ENCODE measurements at places on chromosomes 7 and 10. TPM values are rescaled to one million over a fixed set of nuclear protein-coding genes. Genes with fewer than 3 reads are reported as not detected.

TRIM50 gene
- total RNA-seq = 0.71 TPM

TSPAN13 gene
- total RNA-seq = 4.1 TPM

AKR1C4 gene
- not detected for total RNA-seq

EPHA1 gene
- total RNA-seq = 0.14 TPM

ECHDC3 gene
- 21.8 TPM for total RNA-seq

SRRM3 gene
- total RNA-seq = 1.6 TPM

CNTNAP2 gene
- total RNA-seq = 1.9 TPM

GIMAP5 gene
- total RNA-seq = 19.3 TPM

ZNF503 gene
- total RNA-seq = 20.3 TPM

SEMA3D gene
- total RNA-seq = 3.7 TPM

DNA sequence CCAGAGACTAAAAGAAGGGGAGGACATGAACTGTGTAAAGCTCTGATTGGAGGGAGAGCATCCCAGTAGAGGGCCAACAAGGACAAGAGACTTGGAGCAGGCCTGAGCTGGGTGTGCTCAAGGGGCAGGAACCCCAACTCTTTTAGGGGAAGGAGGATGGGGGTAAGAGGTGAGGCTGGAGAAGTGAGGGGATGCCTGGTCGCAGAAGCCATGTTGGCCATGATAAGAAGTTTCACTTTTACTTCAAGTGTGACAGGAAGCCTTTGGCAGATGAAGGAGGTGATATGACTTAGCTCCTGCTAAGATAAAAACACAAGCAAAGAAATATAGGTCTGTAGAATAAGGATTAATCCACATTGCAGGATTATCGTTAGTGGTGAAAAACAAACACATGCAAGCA is 208.3 kb downstream of the JAZF1 start:
- DNase-seq = no peak

DNA sequence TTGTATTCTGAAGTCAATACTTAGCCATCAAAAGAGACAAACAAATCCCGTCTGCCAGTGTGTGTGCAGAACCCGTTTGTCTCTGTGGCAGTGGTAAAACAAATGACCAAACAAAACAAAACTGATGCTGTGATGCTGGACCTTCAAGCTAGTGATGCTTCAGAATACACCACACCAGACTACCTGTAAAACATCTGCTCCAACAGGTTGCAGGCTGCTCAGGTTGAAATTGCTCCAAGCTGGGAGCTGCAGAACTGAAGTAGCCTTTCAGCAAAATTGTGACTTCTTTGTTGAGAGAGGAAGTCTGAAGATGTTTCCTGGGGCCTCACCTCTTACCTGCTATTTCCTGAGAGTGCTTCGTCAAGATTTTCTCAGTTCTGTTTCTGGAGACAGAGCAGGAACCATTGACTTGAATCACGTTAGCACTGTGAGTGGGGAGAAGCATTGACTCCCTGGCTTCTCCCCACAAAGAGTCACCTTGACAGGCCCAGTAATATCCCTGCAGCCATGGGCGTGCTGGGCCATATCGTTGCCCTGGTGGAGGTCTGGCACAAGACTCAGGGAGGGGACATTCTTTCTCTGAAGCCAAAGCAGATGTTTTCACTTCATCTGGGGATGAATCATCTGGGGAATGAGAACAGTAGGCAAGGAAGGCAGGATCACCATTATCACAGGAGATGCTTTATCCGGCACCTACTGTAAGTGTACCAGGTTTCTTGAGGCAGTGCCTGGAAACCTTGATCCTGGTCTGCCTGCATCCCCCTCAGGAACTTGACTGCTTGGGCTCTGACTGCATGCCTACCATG is 80.2 kb downstream of the RBM20 start:
- DNase-seq = no peak

DNA sequence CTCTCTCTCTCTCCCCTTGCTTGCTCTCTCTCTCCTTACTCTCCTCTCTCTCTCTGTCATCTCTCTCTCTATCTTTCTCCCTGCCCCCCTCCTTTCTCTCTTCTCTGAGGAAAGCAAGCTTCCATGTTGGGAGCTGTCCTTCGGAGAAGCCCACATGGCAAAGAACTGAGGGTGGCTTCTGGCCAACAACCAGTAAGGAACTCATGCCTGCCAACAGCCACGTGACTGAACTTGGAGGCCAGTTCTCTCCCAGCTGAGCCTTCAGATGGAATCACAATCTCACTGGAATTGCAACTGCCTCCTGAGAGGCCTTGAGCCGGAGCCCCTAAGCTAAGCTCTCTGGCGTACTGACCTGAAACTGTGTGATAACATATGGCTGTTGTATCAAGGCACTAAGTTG is 12.0 kb upstream of the DHTKD1 start:
- no peak for DNase-seq

GRCh38 chr7:94092980-94093379 is 88.8 kb upstream of the BET1 start:
- no peak for DNase-seq

DNA sequence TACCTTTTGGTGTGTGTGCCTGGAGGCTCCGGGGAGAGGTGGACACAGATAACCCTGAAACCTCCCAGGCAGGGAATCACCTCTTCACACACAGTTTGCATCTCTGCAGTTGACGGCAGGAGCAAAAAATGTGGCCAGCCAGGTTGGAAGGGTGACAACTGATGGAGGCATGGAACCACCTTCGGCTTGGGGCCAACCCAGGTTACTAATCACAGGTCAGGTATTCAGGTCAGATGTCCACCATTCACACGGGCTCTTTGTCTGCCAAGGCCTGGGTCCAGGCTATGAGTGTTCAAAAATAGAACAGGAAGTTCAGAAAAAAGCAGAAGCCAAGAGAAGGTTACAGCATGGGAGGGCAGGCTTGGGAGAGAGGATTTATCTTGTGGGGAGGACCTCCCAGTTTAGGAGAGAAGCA is 137.2 kb upstream of the EFCAB10 start:
- DNase-seq = no peak

GRCh38 chr10:50585921-50586739 is 37.6 kb downstream of the SGMS1 start:
- no peak for DNase-seq

DNA sequence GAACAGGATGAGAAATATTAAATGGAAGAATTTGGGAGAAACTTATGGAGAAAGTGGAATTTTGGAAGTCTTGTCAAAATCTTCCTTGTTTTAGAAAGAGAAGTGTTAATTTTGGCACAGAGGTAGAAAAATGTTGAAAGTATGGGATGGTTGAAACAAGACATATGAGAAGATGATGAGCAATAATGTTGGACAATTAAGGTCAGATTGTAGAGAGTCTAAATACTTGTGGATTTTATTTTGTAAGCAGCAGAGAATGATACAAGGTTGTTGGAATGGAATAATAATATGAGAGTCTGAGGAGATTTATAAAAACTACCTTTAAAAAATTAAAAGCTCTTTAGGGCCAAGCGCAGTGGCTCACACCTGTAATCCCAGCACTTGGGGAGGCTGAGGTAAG is 34.6 kb downstream of the PHTF2 start:
- no peak for DNase-seq

DNA sequence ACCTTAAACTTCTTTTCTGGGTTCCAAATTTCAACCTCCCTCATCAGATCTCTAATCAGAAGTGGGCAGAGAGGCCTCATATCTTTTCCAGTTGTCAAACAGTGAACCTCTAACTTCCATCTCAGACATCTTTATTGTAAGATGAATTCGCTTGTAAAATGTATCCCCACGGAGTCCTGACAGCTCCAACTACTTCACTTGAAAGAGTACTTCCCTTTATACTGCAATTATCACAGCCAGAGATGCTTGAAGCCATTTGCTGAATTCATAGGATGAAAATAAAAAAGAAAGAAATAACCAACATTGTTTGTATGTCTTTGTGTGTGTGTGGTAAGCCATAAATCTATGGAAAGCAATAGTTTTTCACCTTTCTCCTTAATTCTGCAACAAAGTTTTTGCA is 175.2 kb downstream of the GRM3 start:
- no peak for DNase-seq

- DNase-seq = no peak
Measured at GRCh38 chr10:70232859-70233108, 445 bp downstream of the PPA1 start.

- no peak for DNase-seq
Measured at GRCh38 chr10:93369588-93370164, 112.5 kb downstream of the MYOF start.

GRCh38 chr7:128937271-128937646 is 468 bp upstream of the IRF5 start:
- peak; percentile 40 for DNase-seq

Measured in sigmoid colon (tissue), 7 donors.